ENCODE measurements at places on chromosomes 3 and 15.
A peak's percentile ranks its signal among the peaks of the same experiment; 100 is the strongest.

DNA sequence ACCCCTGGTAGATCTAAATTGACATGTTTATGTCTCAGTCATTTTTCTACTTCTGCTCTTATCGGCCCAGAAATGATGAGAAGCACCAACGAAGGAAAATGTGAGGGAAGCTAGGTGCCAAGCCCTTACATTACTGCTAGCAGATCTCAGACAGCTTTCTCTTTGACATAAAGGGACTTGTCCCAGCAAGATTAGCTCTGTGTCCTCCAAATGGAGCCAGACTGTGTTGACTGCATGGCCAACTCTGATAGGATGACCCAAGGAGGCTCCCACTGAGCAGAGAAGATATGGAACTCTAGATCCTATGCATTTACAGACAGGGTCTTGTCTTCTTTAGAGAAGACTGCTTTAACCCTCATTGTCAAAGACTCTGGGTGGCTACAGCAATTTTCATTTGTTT lies 2.8 kb upstream of the MCTP2 start:
- no peak for DNase-seq

DNA sequence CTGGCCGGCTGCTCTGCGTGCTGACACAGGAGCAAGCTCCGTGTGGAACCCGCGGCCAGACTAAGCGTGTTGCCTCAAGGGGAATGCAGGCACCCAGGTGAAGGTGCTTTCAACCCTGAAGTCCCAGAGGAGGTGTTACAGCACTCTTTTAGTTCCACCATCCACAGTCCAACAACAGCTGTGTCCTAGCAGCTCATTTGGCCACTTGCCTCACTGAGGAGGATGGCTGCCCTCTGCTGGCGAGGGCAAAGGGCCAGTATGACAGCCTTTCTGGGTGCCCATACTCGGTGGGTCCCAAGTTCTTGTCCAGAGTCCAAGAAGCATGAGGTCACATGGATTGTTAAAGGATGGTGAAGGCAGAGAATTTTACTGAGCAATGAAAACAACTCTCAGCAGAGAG lies 87.8 kb downstream of the C3orf85 start:
- no peak for DNase-seq

- DNase-seq: no peak
Measured at GRCh38 chr3:46609212-46609721, 3.1 kb upstream of the FAM240A start.

DNA sequence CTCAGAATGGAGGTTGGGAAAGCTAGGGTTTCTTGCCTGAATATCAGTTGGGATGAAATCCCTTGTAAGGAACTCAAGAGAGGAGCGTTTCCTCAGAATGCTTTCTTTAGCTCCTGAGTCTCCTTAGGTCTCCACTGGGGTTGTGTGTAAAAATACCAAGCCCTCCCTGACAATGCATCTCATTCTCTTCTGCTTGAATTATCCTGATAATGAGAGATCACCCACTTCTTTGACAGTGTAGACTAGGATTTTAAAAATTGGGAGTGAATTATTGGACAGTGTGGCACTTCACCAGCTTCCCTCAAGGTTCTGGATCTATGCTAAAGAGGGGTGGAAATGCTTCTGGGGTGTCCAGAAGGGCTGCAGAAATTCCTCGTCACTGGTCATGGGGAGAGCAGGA lies 41.8 kb upstream of the POLG start:
- DNase-seq: no peak

- DNase-seq: no peak
Measured at GRCh38 chr3:183308751-183309150, 55.7 kb downstream of the B3GNT5 start.

- DNase-seq: no peak
Measured at GRCh38 chr3:94248042-94248441, 185.2 kb downstream of the NSUN3 start.

- DNase-seq: no peak
Measured at GRCh38 chr3:42122261-42123011, 31.3 kb downstream of the TRAK1 start.

- peak; percentile 52 for DNase-seq
Measured at GRCh38 chr3:160755776-160756304, at the start of gene PPM1L. TSS of gene PPM1L (plus strand) at chr3:160756231.

DNA sequence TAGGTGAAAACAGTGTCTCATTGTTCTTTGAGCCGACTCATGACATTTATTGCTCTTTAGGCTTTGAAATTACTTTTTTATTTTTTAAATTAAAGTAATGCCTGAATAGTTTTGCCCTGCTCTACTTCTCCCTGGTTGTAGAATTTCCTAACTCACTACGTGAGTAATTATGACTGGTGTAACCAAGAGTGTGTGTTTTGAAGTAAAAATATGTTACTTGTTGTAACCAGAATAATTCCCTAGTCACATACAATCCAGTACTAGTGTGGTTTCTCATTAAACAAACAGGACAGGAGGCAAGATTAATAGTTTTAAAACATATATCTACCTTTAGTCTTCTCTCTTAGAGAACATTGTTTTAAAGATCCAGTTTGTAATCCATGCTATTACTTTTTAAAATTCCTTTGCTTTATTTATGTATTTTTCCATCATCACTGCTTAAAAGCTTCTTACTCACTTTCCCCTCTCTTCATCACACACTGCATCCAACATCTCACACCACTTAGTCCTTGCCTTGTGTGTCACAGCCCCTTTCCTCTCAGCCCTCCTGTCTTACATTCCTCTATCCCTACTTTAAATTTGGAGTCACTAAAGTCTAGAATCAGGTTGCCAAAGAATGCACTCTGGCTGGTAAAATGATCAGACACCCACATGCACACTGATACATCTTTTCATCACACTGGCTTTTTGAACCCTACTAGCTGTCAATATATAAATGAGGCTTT lies 219.7 kb downstream of the WNT5A start:
- no peak for DNase-seq

DNA sequence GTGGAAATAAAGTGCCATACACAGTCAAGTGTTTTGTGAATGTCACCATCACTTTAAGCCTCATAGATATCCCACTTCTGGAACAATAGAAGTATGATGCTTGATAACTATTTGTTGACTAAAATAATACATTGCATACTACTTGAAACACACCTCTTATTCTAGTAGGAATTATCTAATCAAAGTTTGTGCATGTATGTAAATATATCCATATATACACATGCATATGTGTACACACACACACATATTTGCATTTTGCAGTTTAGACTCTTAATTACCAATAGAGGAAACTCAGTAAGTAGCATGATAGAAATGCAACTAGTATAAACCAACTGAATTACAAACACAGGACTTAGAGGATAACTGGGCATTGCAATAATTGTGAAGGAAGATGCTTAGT lies 1084.1 kb downstream of the FHIT start:
- no peak for DNase-seq

DNA sequence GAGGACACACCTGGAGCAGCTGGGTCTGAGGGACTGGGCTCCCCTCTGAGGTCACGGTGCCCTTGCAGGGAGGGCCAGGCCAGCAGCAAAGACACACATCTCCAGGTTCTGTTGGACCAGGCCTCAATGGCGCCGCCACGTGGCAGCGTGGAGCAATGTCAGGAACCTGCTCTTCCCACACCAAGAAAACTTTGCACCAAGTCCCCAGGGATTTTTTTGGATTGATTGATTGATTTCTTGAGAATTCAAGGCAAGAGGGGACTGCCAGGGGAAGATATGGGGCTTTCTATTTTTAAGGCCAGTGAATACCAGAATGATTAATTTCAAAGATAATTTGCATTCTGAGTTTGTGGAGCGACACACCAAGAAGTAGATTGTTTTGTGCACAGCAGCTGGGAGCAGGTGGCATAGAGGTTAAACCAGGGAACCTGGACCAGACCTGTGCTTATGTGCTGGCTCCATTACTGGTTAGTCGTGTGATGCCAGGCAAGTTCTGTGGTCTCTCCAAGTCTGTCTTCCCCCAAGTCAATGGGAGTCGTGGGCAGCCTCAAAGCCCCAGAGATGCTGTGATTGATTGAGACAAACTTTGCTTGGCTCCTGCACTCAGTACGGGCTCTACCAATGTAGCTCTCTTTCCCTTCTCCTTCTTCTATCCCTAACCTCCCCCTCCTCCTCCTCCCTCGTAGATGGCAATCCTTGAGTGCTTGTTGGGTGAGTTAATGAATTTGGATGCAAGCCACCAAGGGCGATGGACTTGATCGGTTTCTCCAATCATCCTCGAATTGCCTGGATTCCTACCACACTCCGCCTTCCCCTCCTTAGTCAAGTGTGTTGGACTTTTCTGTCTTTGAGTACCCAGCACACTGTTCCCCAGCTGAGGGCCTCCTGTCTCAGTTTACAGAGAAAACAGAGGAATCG lies 96.2 kb upstream of the TRPM1 start:
- peak; percentile 38 for DNase-seq

- no peak for DNase-seq
Measured at GRCh38 chr3:40782111-40782721, 257.5 kb downstream of the ZNF621 start.

GRCh38 chr3:146594843-146595482 lies 10.2 kb downstream of the PLSCR5 start:
- DNase-seq: no peak

DNA sequence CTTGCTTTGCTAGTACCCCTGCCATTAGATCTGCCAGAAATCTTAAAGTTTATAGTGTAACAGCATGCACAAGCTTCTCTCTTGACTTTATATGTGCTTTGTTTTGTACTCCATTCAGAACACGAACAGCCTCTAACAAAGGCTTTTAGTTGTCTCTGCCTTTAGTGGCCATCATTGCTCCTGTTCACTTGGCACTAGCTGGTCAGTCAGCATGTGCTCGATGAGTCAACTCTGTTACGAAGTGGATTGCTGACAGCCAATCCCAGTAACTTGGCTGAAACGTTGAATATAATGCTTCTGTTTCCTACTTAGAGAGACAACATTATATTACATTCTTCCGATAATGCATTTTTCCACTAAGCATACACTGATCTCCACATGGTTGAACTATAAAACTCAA lies 349.2 kb downstream of the NAALADL2 start:
- no peak for DNase-seq

DNA sequence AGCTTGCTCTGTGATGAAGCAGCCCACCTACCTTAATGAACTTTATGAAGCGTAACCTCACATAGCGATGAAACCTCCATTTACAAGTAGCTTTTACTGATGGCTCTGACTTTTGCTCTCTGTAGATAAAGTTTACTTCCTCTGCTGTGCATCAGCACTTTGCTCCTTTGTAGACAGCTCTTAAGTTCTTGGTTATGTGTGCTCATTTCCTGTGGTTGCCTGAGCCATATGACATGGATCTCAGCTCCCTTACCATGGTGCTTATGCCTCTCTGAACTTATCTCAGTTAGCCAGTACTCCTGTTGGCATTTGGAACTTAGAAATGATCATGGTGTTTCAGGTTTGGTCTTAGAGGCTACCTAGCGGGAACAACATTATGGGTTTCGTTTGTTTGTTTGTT lies 7.8 kb downstream of the MFSD1 start:
- DNase-seq: no peak

- no peak for DNase-seq
Measured at GRCh38 chr3:31891876-31892455, 89.1 kb downstream of the OSBPL10 start.

- DNase-seq: no peak
Measured at GRCh38 chr15:55496716-55497115, 11.3 kb downstream of the DNAAF4 start.

DNA sequence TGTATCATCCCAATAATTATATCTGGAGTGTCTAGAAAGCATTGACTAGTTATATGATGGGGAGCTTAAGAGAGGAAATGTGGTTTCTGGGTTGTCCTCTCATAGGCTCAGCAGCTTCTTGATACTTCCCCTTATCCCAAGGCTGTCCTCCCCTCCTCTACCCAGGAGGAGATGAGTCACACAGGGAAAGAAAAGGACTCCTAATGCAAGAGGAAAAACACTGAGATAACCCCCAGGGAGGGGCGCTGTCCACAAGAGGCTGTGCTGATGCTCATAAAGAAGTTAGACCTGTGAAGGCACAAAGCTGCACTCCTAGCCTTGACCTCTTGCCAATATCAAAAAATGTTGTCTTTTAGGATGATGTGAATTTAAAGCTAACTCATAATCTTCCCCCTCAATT lies 28.8 kb upstream of the GYG1 start:
- no peak for DNase-seq

DNA sequence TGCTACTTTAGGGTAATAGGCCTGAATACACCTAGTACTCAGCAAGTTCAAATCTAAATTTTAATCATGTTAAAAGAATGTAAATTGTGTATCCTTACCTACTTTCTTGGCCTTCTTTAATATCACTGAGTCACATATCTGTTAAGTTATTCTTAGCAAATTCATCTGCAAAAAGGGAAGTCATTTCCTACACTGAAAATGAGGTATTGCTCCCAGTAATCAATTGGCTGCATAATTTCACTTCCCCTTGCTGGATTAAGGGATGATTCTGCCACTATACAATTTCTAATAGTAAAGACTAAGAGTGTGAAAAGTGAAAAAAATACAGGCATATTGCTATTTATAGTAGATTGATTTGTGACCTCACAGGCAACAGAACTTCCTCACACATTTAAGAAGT lies 47.8 kb downstream of the CCDC54 start:
- DNase-seq: no peak
